Esophagus squamous epithelium (tissue), 5 donors: ENCODE measurements at places on chromosomes 3 and 15. TPM values are rescaled to one million over a fixed set of nuclear protein-coding genes. Genes with fewer than 3 reads are reported as not detected.

DNA sequence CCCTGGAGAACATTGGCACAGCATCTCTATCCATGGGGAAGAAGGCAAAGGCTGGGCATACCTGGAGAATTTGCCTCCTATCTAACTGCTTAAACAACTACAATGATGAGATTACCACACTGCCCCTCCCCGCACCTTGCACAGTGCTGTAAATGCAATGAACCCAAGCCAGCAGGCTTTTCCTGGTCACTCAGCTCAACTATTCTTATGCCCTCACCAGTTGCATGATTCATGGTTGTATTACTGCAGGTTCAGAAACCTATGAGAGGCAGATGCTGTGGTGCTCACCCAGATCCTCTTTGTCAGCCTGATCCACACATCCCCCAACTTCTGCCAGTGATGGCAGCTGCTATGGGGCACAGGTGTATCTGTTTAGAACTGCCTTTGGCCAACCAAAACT lies 77.7 kb upstream of the STAC start:
- no peak overlapping the region for H3K4me3 ChIP-seq
- no peak overlapping the region for H3K27ac ChIP-seq
- no peaks in the 10 kb centered on the region for H3K27me3 ChIP-seq
- H3K36me3 ChIP-seq: no peaks in the 10 kb centered on the region
- H3K4me1 ChIP-seq: no peaks in the 10 kb centered on the region

Gene ITIH1
- total RNA-seq: not detected

GRCh38 chr15:25184356-25185155 lies 229.8 kb downstream of the SNRPN start:
- no peaks in the 10 kb centered on the region for H3K4me1 ChIP-seq
- H3K27ac ChIP-seq: no peak overlapping the region
- no peaks in the 10 kb centered on the region for H3K27me3 ChIP-seq
- DNase-seq: no peak

DNA sequence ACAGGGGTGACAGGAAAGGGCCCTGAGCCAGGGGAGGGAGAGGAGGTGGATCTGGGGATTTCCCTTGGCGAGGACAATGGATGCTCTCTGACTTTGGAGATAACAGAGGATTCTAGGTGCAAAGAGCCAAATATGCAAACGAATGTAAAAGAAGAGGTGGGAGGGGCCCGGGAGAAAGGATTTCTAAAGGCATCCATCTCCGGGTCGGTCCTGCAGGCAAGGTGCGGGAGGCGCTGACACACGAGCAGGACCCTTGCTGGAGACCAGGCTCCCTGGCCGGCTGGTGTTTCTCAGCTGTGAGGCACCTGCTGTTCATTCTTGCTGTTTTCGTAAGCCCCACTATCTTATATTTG lies 115.2 kb upstream of the TLE3 start:
- no peak overlapping the region for H3K4me3 ChIP-seq
- no peaks in the 10 kb centered on the region for H3K36me3 ChIP-seq
- no peak for DNase-seq

Gene RHCG
- total RNA-seq: 3,407 TPM

DNA sequence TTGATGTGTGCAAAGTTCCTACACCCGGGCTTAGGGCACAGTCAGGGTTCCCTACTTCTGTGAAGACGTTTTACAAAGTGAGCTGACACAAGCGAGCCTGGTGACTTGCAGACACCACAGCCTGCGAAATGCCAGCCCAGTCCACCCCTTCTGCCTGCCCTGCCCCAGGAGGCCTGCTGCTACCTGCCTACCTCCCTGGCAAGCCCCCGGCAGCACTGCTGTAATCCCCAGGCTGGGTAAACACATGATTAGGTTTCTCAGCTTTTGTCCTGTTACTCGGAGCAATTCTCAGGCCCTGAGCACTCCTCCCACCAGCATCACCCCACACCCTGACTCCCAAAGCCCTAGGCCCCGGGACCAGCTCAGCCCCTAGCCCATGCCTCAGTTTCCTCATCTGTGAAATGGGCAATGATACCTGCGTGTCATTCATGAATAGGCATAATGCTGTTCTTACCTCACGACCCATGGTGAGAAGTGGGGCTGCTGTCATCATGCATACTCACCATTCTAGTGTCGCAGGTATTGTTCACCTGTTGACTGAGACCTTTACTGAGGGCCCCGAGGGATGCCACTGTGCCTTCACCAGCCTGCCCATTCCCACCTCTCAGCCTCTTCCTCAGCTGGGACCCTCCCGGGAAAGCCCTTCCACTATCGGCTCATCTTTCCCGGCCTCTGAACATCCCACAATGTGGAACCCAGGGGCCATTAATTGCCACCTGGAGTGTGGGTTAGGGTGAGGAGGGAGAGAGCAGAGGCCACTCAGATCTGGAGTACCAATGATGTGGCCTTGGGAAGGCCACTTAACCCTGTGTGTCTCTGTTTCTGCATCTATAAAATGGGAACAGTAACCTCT lies 31.5 kb upstream of the SLC6A6 start:
- no peaks in the 10 kb centered on the region for H3K36me3 ChIP-seq
- peaks cover 41% of the 10 kb centered on the region for H3K4me1 ChIP-seq
- no peak for DNase-seq
- peak overlapping the region; percentile 69 for H3K27ac ChIP-seq
- H3K27me3 ChIP-seq: no peaks in the 10 kb centered on the region
- no peak overlapping the region for H3K4me3 ChIP-seq

GRCh38 chr15:55742498-55742926 lies 440 bp downstream of the PRTG start:
- DNase-seq: no peak
- H3K27ac ChIP-seq: peak overlapping the region; percentile 78
- no peaks in the 10 kb centered on the region for H3K36me3 ChIP-seq

- no peak overlapping the region for H3K4me3 ChIP-seq
- H3K27ac ChIP-seq: no peak overlapping the region
These were observed 122.8 kb downstream of the CACNA1D start for GRCh38 chr3:53616971-53617892.

DNA sequence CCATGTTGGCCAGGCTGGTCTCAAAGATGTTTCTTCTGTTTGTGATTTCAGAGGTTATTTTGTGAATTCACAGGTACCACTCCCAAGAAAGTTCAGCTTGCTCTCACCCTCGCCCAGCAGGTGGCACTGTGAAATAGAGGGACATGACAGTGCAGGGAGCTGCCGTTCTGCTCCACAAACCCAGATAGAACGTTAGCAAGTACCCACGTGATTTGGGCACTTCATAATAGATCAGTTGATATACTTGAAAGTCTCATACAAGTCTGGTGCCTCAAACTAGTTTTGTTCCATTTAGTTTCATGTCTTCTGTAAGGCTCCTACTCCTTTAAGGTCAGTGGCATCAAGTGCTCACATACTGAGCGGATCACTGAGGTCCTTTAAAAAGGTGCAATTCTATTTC lies 45.5 kb downstream of the FILIP1L start:
- H3K4me1 ChIP-seq: peaks cover 21% of the 10 kb centered on the region
- H3K27ac ChIP-seq: no peak overlapping the region
- no peaks in the 10 kb centered on the region for H3K27me3 ChIP-seq
- peak; percentile 9 for DNase-seq
- no peak overlapping the region for H3K4me3 ChIP-seq

DNA sequence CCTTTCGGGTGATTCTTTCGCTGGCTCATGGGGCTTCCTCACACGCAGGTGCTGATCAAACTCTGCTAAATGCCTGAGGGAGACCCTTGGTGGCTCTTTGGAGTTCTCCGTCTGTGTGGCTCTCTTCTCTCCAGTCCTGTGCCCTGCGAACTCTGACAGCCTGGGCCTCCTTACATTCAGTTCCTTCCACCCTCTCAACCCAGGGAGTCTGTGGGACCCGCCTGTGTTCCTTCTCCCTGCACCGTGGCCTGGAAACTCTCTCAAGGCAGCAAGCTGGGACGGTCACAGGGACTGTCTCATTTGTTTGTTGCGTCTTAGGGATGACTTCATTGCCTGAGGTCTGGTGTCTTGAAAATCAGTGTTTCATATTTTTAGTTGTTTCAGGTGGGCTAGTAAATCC lies 37.0 kb upstream of the CORO2B start:
- DNase-seq: no peak
- H3K27ac ChIP-seq: no peak overlapping the region
- no peaks in the 10 kb centered on the region for H3K36me3 ChIP-seq
- no peaks in the 10 kb centered on the region for H3K27me3 ChIP-seq

DNA sequence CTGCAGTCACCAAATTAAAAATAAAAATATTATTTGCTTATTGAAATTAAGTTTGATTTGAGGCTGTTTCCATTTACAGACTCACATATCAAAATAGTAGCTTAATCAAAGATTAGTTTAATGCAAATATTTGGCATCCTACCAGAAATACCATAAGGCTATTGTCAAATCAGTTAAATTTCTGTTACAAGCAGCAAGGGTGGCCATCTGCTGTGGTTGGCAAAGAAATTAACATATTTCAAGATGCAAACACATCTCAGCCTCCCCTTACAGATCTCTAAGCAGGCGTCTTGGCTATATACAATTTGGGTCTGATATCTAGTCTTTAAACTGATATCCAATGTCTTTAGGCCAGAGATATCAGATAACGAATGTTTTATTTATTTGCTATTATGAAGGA lies 83.2 kb upstream of the NEDD4 start:
- H3K4me1 ChIP-seq: no peaks in the 10 kb centered on the region
- no peaks in the 10 kb centered on the region for H3K36me3 ChIP-seq
- no peaks in the 10 kb centered on the region for H3K27me3 ChIP-seq
- H3K27ac ChIP-seq: no peak overlapping the region

- no peak for DNase-seq
- H3K27me3 ChIP-seq: no peaks in the 10 kb centered on the region
- H3K36me3 ChIP-seq: no peaks in the 10 kb centered on the region
- H3K27ac ChIP-seq: no peak overlapping the region
- H3K4me3 ChIP-seq: no peak overlapping the region
These were observed 152.6 kb downstream of the FAM43A start for GRCh38 chr3:194838236-194838635.

DNA sequence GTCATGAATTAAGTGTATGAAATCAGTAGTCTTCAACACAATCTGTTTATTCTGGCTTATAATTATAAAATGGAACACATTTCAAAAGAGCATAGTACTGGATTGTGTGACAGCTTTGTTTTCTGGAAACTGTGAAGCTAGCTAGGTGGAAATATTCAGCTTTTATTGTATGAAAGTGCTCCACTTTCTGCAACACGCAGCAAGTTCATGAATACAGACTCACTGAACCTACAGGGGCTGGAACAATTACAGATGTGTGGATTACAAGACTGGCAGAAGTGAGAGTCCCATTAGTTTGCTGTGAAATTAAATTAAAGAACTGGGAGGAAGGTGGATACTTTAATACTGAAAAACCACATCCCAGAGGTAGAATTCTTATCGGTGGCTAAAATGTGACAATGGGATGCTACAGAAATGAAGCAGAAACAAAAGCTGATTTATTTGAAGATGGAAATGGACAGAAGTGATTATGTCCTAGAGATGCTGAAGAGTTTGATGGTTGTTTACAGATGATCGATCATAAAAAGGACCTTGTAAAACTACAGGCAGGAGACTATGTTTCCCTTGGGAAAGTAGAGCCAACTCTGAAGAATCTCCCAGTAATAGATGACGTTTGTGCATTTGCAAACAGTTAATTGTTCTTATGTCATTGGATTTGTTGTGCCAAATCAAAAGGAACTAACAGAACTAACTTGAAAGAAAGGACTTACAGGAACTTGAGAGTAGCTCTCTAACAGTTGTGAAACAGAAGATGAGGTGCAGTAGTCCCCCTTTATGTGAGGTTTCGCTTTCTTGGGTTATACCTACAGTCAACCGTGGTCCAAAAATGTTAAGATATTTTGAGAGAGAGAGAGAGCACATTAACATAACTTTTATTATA lies 15.7 kb downstream of the TF start:
- no peak overlapping the region for H3K27ac ChIP-seq
- H3K36me3 ChIP-seq: no peaks in the 10 kb centered on the region
- H3K4me1 ChIP-seq: peaks cover 4% of the 10 kb centered on the region

GRCh38 chr3:110868106-110868505 lies 203.5 kb upstream of the NECTIN3 start:
- no peaks in the 10 kb centered on the region for H3K36me3 ChIP-seq
- no peak overlapping the region for H3K27ac ChIP-seq
- H3K4me1 ChIP-seq: no peaks in the 10 kb centered on the region

Gene THSD4
- total RNA-seq: 110 TPM

Gene THBS1
- 41.4 TPM for total RNA-seq

- H3K27me3 ChIP-seq: no peaks in the 10 kb centered on the region
- no peak for DNase-seq
- H3K4me1 ChIP-seq: no peaks in the 10 kb centered on the region
These were observed 201.6 kb upstream of the RGMA start for GRCh38 chr15:93290618-93290946.

- peak overlapping the region; percentile 87 for H3K27ac ChIP-seq
- peak overlapping the region; percentile 74 for H3K4me3 ChIP-seq
- no peaks in the 10 kb centered on the region for H3K36me3 ChIP-seq
- no peaks in the 10 kb centered on the region for H3K27me3 ChIP-seq
- DNase-seq: no peak
These were observed 32.0 kb upstream of the TCF12 start for GRCh38 chr15:56886363-56886931.

DNA sequence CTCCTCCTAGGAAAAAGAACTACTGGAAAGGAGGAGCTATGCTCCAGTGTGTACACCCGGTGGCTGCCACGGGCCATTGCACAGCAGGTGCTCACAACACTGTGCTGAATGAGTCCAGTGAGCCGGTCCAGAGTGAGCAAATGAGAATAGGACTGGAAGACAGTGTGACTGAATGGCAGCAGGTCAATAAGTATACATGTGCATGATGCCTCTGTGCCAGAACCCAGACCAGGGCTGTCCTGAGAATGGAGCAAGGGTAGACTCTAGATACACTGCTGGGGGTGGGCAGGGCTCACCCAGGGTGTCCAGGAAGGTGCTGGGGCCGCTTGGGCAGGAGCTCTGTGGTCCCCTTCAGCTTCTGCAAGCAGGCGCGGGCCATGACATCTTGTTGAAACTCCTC lies 8.3 kb downstream of the POLG start:
- peaks cover 100% of the 10 kb centered on the region for H3K36me3 ChIP-seq
- no peak overlapping the region for H3K27ac ChIP-seq
- no peaks in the 10 kb centered on the region for H3K27me3 ChIP-seq
- no peak for DNase-seq
- H3K4me1 ChIP-seq: peaks cover 41% of the 10 kb centered on the region

- DNase-seq: no peak
- no peak overlapping the region for H3K27ac ChIP-seq
- H3K4me1 ChIP-seq: peaks cover 2% of the 10 kb centered on the region
- peaks cover 5% of the 10 kb centered on the region for H3K36me3 ChIP-seq
- no peaks in the 10 kb centered on the region for H3K27me3 ChIP-seq
These were observed 7.2 kb downstream of the RPL22L1 start for GRCh38 chr3:170862618-170863374.

Gene SI
- total RNA-seq: not detected

Gene MASP1
- total RNA-seq: 4.6 TPM

Gene ADAMTS17
- 5.2 TPM for total RNA-seq

DNA sequence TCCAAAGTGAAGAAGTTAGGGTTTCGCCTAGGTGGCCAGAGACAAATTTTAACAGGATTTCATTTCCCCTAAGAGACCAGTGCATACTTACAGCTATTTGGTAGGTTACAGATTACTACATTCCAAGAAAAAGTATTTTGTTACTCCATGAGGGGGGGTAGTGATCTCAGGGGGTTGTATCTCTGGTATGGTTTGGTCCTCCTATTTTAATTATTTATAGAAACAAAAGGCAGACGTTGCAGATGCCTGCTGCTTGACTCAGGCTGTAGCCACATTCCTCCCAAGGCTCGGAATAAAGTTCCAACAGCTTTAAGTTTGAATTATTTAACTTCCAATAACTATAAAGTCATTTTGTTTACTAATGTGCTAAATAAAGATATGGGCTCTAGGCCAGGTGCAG lies 1.3 kb upstream of the TRIM59 start:
- H3K4me1 ChIP-seq: no peaks in the 10 kb centered on the region
- H3K4me3 ChIP-seq: no peak overlapping the region
- H3K27me3 ChIP-seq: no peaks in the 10 kb centered on the region

- H3K4me3 ChIP-seq: no peak overlapping the region
- no peaks in the 10 kb centered on the region for H3K4me1 ChIP-seq
- no peaks in the 10 kb centered on the region for H3K27me3 ChIP-seq
These were observed 148.5 kb upstream of the PDZRN3 start for GRCh38 chr3:73773233-73773632.

Gene SH2D7
- not detected for total RNA-seq
